ENCODE measurements at places on chromosomes 3 and 15.
A peak's percentile ranks its signal among the peaks of the same experiment; 100 is the strongest.

GRCh38 chr15:27782125-27782524, 317.0 kb downstream of the OCA2 start:
- no peak for DNase-seq

GRCh38 chr3:172770382-172770781, 19.9 kb downstream of the ECT2 start:
- no peak for DNase-seq

DNA sequence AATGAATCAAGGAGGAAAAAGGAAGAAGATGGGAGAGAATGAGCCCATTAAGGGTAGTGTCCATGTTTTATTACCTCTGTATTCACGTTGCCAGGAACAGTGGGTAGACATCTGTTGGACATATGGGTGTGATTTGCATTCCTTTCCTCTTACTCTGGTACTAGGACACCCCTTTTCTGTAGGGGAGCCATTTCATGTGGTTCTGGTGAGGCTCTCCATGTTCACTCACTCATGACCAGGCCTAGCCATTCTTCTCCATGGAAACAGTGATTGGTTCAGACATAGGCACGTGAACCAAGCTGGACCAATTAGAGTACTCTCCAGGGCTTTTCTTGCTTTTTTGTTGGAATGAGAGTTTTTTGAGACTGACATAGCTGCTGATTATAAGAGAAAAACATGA, 39.6 kb upstream of the PDCD6IP start:
- DNase-seq = no peak

DNA sequence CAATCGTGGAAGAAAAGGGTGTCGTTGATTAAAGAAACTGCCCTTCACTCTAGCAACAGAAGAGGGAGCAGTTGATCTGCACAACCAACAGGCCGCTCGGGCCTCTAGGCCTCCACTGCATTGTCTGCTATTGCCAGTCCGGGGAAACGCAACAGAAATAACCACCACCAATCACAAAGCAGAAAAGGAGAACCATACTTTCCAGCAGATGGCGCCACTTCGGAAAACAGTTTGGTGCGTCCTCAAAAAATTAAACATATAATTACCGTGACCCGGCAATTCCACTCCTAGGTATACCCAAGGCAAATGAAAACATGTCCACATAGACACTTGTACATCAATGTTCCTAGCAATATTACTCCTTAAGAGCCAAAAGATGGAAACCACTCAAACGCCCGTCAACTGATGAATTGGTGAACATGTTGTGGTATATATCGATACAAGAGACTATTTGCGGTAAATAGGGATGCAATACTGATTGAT, 154.1 kb downstream of the TJP1 start:
- DNase-seq = no peak

DNA sequence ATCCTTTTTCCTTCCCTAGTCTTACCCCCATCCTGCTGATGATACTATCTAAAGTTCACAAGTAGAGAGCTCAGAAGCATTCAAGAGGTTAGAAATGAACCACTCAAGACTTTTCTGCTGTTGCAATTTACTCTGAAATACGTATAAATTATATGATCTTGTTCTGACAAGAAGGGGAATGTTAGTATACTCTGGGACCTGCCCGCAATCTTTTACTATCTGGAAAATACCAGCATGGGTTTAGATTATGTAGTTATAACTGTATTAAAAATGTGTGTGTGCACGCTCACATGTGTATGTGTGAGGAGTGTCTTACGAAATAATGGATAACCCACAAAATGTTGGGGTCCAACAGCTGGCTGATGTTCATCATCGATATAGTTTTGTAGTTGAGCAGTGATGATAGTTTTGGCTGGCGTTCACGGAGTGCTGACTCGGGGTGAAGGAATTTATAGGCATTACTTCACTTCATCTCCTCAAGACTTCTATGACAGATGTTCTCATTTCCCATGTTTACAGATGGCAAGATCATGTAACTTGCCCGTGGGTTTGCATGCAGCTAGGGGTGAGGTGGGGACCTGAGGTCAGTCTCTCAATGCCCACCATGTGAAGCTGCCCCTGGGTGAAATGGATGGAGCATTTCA, 297.5 kb upstream of the LYSMD4 start:
- DNase-seq = peak; percentile 67

DNA sequence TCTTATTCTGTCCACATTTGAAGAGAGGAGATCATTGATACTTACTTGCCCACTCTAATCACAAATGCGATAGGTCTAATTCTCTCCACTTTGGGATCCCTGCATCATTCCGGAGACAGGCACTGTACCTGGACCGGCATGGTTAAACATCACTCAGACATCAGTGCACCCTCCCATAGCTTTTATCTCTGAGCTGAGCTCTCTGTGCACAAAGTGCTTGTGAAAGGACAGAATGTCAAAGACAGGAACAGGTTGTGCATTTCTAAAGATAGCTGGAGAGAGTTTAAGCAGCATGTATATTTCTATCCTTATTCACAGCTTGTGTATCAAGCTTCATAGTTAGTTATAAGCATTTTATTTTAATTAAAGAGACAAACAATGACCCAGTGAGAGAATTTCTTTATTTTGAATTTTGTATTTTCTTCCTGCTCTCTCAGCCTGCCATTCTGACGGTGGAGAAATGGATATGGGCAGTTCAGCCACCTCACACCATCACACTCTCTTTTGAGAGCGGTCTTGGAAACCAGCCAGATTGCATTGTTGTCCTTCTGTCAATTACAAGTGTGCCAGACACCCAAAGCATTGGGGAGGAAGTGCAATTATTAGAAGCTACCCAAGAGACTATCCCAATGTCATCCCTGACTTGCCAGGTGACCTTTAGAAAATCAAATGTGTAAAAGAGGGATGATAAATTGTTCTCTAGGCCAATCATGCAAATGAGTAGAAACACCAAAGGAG, 65.2 kb upstream of the CHL1 start:
- DNase-seq = no peak

DNA sequence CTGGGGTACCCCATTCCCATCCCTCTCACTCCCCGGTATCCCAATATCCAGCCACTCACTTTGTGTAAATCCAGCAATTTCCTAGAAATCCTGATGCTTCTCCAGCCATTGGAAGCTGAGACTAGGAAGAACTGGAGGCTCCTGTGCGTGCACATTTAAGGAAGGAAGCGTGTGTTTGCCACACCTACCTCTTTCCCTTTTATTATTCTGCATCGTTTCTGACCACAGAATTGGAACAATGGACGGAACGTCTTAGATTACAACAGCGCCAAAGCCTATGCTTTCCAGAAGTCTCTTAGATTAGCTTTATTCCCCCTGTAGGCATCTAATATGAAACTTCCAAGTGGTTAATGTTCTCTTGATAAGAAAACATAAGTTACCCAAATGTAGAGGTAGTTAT, 234.8 kb upstream of the TRIM42 start:
- DNase-seq = no peak

DNA sequence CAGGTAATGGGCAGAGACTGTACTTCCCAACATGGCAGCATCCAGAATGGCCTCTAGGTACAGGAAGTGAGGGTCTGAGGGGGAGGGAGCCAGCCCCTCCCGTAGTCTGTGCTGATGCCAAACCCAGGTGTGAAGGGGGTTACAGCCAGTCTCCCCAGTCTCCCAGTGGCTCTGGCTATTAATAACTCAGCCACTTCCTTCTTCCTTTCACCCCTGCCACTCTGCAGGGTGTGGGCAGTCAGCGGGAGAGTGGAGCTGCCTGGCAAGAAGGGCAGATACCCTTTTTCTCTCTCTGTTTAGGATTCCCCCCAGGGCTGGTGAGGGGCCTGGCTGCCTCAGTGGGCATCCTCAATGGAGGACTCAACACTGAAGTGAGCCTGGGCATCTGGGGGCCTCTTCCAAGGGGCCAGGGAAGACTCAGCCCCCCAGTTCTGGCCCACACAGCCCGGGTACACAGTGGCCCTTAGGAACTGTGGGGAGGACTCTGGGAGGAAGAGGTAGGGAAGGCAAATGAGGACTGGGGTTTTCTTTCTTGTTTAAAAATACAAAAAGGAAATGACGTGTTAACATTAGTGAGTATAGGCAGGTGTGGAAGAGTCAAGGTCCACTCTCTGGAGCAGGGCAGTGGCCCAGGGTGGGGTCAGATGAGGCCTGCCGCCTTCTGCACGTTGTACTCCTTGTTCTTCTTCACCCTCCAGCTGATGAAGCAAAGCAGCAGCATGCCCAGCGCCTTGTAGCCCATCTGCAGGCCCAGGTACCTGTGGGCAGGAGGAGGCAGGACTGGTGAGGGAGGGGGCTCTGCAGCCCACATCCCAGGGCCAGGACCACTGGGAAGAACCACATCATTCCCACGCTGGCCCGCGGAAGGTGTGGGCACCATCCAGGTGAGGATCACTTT, 38.6 kb upstream of the RAB6B start:
- peak; percentile 69 for DNase-seq

DNA sequence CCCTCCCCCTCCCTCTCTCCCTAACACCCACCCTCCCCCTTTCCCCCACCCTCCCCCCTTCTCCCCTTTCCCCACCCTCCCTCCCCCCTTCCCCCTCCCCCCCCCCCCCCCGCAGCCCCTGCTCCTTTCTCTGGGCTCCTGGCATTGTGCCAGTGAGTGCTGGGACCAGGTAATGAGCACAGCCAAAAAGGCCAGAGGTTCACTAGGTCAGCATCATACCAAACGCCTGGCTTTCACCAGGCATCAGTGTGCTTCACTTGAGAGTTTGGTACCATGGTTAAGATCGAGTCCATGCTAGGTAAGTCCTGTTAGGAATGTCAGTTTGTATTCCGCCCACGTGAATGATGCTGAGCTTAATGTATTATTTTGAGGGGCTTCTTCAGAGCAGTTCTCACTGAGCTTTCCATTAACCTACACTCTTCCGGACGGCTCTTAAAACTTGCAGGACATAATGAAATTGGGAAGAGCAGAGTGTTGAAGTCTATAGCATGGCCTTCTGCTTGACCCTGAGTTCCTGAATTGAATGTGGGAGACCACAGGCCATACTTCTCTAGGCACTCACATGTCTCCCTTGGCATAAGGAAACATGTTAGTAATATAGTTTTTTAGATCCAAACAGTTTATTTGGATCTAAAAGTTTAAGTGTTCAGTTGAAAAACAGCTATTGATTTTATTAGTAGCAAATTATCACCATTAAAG, 45.6 kb downstream of the SENP2 start:
- DNase-seq = no peak

DNA sequence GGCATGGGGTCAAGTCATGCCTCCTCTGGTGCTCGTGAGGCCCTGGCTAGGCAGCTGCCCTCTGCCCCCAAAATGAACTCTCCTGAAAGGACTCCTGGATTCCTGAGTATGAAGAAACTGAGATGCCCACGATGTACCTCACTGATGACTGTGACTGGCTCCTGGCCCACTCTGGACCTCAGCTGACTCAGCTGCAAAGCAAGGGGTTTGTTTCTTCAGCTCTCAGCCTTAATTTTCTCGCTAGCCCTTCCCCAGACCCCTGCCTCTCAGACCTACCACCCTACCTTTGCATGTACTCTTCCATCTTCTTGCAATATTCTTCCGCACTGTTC, 5.2 kb upstream of the GNAI2 start:
- DNase-seq = no peak

DNA sequence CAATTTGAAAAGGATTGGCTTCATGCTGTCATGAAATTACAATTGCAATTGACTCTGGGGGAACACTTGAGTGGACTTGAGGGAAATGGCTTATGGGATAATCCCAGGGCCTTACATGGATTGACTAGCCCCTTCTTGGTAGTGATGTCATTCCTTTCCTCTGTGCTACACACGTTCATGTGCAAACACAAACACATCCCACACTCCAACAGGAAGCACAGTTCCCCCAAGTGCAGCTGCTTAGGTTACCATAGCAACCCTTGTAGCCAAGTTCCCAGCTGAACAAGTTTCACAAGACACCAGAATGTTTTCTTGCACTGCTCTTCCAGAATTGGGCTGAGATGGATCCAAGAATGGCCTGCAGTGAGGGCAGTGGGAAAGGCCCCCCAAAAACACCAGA, 217.0 kb downstream of the ZNF621 start:
- DNase-seq = no peak

- DNase-seq = no peak
These were observed 75.6 kb downstream of the VPS8 start for GRCh38 chr3:184887574-184887973.

DNA sequence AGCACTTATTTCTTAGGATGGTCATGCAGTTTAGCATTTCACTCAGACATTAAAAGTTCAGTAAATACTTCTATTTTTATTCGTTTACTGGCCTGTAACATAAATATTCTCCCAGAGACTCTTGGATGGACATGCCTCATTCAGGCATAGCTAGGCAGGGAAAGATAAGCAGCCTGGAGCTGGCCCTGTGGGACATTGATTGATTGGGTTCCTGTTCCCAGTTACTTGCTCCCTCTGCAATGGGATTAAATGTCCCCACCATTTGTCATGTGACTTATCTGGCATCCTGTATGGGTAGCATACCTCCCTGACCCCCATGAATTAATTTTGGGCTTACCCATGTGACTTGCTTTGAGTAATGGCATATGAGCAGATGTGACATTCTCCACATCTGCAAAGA, 2.7 kb upstream of the SCAMP5 start:
- DNase-seq = no peak

DNA sequence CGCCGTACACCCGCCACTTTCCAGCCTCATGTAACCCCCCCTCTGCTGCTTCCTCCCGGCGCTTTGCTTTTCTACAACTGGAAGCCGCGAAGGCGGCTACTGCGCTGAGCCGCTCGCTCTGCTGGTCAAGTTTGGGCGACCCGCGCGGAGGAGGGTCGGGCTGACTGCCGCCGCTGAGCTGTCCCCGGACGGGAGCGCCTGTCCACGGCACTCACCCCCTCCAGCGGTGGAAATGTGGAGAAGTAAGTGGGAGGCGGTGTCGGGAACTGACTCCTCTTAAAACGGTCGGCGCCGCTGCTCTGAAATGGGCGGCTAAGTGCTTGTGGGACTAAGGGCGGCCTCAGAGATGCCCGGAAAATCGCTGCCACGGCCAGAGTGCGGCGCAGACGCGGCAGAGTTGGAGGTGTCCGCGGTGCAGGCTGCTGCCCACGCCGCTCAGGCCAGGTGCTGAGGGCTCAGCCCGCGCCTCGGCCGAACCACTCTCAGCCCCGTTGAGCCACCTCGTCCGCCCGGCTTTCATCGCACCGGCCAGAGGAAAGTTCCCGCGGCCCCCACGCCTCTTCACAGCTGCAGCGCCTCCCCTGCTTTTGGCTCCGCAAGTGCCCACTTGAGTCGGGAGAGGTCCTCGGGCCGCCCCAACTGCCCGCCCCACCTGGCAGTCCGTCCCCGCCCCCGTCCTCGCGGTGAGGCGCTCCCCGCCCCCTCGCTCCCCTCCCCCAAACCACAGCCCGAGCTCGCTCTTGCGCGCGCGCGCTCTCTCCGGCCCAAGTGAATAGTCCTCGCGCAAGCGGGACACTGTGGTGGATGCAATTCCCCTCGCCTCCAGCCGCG, at the start of gene EPHA6:
TSS of gene EPHA6 (plus strand) at position 775 of the 831 bp plus-strand sequence.
- peak; percentile 83 for DNase-seq

DNA sequence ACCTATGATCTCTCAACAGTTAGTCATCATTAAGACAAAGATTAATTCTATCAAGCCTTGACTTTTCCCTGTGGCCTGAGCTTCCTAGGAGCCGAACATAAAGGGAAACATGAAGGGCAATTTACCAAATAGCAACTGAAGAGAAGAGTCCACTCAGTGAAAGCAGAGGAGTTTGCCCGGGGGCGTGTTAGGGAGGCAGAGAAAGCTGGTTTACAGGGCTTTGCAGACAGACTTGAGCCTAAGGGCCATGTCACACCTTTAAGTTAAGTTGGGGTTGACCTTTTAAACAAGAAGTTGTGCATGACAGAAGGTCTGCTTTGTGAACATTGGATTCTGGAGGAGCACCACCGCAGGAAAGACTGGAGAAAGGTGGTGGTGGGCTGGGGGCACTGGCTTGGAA, 701.8 kb upstream of the CFAP20DC start:
- DNase-seq = no peak
